ENCODE measurements at places on chromosomes 7 and 10.

DNA sequence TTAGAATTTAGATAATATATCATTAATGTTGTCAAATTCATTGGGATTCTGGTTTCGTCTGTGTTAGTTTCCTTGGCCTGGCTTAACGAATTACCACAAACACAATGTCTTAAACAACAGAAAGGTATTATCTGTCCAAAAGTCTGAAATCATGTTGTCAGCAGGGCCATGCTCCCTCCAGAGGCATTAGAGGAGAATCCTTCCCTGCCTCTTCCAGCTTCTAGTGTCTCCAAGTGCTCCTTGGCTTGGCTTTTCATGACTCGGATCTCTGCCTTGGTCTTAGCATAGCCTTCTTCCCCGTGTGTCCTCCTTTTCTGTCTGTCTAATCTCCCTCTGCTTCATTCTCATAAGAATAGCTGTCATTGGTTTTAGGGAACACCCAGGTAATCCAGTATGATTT is 482.5 kb downstream of the SEMA3D start:
- DNase-seq, result no peak

- DNase-seq, result peak; percentile 32
Measured at GRCh38 chr10:30435073-30435422, 1.1 kb downstream of the MAP3K8 start.

- no peak for DNase-seq
Measured at GRCh38 chr7:129212126-129212525, 12.7 kb upstream of the AHCYL2 start.

DNA sequence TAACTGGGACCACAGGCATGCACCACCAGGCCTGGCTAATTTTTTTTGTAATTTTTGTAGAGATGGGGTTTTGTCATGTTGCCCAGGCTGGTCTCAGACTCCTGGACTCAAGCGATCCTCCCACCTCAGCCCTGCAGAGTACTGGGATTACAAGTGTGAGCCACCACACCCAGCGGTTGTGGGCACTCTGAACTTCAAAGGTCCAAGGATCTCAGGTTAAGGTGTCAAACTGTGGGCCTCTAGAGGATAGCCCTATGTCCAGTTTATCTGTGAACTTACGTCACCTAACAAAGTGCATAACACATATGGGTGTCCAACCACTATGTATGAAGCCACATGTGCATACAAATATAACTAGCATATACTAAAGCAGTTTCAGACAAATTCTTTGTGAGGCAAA is 3.2 kb upstream of the IL2RA start:
- no peak for DNase-seq

DNA sequence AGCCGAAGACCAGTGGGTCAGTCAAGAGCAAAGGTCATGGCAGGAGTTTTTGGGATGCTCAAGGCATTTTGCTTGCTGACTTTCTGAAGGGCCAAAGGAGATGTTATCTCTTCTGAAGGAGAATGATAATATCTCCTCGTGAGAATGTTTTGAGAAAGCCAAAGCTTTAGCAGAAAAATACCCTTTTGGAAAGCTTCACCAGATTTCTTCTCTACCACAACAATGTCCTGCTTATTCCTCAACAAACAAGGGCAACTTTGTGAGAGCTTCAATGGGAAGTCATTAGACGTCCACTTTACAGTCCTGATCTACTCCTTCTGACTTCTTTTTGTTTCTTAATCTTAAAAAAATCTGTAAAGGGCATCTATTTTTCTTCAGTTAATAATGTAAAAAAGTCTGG is 132.8 kb upstream of the DNAJB12 start:
- DNase-seq, result no peak

Measured in urothelium cell line (cell line).